ENCODE measurements at places on chromosomes 2 and 18. TPM values are rescaled to one million over a fixed set of nuclear protein-coding genes. Genes with fewer than 3 reads are reported as not detected.

GRCh38 chr2:89781962-89782361 is 1090.5 kb downstream of the RPIA start:
- DNase-seq, result no peak

DNA sequence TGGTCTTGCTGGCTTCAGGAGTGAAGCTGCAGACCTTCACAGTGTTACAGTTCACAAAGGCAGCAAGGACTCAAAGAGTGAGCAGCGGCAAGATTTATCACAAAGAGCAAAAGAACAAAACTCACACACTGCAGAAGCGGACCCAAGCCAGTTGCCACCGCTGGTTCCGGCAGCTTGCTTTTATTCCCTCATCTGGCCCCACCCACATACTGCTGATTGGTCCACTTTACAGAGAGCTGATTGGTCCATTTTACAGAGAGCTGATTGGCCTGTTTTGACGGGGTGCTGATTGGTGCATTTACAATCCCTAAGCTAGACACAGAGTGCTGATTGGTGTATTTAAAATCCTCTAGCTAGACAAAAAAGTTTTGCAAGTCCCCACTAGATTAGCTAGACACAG is 37.2 kb upstream of the ZNF532 start:
- no peak for DNase-seq

DNA sequence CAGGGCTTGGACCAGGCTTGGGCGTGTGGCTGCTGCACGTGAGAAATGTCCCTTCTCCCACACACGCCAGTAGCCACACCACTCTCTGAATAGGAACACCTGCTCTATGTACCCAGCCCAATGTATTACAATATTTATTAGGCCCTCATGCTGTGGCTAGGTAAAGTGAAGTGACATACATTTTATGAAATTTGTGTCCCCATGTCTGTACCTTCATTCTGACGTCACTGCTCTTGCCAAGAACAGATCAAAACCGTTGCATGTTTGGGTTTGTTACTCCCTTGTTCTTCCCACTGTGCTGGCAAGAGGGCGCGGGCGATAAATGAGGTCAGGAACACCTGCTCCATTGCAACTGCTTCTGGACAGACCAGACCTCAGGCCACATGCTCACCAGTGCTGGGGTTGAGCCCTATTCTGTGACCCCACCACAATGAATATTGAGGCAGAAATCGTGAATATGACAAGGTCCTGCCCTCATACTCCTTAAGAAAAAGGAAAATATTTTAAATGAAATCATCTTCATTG is 436.4 kb upstream of the SALL3 start:
- DNase-seq, result no peak

GRCh38 chr2:98170076-98170475 is 83.1 kb downstream of the VWA3B start:
- no peak for DNase-seq

DNA sequence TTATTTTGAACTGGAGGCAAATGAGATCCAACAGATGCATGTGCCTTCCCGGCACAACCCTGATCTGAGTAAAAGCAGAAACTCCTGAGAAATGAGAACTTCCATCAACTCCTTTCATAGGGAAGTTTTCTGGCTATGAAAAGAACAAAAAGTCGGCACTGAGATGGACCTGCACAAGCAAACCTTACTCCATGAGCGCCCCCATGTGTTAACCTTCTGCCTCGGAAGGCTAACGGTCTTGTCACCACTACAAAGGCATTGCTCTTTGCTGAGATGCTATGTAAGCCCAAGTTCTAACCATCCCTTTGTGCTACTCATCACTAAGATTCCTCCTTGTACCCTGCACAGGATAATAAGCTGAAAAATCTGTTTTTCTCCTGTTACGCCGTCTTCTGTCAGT is 57.3 kb upstream of the SULT1C3 start:
- DNase-seq, result no peak

GRCh38 chr2:173077506-173078177 is 2.0 kb downstream of the MAP3K20 start:
- peak; percentile 59 for DNase-seq

DNA sequence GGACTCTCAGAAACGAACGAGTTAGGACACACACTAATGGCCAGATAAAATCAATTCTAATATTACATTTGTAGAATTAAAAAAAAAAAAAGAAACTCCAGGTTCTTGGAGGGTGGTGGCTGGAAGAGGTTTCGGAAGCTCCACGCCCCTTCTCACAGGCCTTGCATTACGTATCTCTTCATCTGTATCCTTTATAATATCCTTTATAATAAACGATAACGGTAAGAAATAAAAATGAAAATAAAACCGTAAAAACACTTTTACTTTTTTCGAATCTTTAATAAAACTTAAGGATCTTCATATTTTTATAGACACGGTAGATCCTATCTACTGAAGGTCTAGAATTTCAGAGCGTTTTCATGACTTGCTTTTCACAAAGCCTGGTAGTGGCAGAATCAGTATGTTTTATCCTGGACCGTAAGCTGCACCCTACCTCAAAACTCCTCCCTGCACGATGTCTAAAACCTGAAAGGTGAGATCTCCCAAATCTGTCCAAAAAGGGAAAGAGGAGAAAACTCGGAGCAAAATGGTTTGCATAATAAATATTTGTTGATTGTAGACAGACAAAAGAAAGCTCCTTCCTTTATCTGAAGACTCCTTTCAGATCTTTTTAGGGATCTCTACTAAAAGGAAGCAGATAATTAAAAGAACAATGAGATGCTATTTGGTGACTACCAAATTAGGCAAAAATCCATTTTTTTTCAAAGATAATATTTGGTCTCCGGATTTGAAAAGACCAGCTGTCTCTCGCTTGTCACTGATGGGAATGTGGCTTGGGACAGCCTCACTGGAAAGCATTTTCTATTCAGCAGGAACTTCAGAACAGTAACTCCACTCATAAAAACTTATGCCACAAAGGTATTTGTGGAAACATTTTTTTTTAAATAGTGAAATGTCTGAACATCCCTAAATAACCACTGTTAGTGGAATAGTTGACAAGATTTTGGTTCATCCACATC is 2.0 kb upstream of the CXCR4 start:
- DNase-seq, result no peak

DNA sequence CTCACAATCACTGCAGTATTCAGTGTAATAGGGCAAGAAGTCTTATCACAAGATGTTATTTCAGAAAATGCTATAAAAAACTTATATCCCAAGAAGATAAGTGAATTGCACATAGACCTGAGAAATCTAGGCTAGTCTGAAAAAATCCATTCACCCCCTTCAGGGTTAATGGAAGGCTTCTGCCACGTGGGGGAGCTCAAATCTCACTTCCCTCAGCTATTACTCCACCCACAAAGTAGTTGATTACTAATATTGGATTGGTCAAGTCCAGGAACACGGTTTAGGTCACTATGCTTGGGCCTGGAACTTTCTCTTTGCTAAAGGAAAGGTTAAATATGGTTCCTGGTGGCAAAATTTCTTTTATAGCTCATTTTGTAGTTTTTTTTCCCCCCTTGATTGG is 51.2 kb upstream of the ADAM23 start:
- peak; percentile 81 for DNase-seq

DNA sequence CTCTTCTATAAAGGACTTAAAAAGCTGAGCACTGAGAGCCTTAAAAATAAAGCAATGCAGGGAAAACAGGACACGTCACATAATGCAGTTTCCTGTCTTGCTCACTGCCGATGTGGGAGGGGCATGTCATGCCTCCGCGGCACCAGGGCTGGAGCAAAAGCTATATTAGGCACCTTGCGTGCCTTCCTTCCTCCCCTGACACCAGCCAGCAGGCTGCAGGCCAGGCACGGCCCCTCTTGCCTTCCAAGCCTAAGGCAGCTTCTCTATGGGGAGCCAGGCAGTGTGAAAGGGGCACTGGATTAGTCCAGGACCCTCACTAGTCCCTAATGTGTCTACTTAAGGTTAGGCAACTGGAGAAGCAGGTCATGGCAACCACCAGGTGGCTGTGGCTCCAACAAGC is 26.3 kb downstream of the MRPL35 start:
- DNase-seq, result peak; percentile 89

GRCh38 chr2:123101434-123101833 is 923.7 kb upstream of the CNTNAP5 start:
- DNase-seq, result no peak

GRCh38 chr2:70049255-70049654 is 38.0 kb upstream of the PCBP1 start:
- no peak for DNase-seq

DNA sequence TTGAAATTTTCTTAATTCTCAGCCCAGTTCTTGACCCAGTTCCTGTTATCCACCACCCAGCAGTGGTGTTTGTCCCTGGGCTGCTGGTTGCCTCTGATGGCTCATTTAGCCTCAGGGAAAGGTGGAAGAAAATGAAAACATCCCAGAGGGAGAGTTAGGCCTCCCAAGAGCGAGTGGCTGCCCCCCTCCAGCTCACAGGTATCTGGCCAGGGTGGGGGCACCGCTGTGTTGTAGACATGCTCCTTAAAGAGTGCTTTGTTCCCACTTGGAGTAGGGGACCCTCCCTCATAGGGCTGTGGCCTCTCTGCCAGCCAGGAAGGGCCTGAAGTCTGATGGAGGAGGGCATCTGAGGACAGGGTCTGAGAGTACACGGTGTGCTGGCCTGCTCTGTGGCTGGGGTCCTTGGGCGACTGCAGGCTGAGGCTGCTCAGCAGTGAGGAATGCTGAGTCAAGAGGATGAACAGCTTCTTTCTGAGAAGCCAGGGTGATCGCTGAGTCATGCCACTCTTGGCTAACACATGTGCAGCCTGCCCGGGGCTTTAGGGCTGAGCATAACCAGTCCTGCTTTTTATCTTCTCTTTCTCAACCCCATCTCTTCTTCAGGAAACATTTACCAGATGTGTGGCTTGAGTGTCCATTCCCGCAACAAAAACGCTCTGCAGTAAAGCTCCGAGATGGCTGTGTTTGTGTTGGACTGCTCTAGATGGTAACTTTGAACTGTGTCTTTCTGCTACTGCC is 72.3 kb downstream of the IL1R2 start:
- DNase-seq, result peak; percentile 83

DNA sequence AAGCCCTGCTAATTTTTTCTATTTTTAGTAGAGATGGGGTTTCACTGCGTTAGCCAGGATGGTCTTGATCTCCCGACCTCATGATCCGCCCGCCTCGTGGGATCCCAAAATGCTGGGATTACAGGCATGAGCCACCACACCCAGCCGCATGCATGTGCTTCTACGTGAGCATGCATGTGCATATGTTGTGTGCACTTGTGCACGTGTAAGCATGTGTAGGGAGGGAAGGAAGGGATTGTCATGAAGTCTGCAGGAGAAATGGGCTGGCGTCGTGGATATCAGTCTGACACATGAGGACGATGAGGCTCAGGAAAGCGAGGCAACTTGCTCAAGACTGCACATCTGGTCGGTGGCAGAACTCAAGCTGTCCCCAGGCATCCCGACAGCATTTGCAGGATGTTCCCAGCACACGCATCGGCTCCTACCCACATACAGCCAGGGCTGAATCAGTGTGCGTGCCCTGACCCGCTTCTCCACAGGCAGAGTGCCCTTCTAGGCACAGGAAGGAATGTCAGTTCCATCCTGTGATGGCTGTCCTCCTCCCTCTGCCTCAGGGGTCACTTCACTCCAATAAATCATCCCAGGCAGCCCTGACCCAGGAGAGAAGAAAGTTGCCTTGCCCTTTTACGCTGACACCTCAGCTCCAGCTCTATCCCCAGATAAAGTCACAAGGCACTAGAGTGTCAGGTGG is 49.9 kb upstream of the SLC14A2 start:
- DNase-seq, result no peak

CCDC142 gene
- total RNA-seq, result 22.8 TPM

DLX1 gene
- not detected for total RNA-seq

PHLPP1 gene
- total RNA-seq, result 10.3 TPM

DPYSL5 gene
- total RNA-seq, result not detected

MYO1B gene
- total RNA-seq, result 131 TPM

ATP8B1 gene
- total RNA-seq, result 72.5 TPM

SMYD1 gene
- not detected for total RNA-seq

BCL2 gene
- 0.88 TPM for total RNA-seq
